ENCODE measurements at places on chromosomes 6 and 20.

- no peak for DNase-seq
Measured at GRCh38 chr20:55596431-55596830, 408.9 kb downstream of the CBLN4 start.

DNA sequence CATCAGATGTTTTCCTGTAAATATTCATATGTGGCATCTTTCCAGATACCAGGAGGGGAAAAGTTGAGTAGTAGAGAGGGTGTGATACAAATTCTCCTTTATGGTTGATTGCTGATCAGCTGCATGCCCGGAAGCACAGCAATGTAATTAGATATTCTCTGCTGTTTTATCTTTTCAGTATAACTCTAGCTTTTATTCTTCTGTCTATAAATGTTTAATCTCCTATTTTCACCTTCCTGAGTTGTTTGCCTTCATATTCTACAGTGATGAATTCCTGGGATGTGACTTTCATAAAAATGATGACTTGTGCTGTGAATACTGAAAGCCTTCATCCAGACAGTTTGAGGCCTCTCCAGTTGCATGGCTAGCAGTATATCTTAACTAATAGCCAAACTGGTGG lies 53.7 kb downstream of the SH3BGRL2 start:
- DNase-seq = no peak

DNA sequence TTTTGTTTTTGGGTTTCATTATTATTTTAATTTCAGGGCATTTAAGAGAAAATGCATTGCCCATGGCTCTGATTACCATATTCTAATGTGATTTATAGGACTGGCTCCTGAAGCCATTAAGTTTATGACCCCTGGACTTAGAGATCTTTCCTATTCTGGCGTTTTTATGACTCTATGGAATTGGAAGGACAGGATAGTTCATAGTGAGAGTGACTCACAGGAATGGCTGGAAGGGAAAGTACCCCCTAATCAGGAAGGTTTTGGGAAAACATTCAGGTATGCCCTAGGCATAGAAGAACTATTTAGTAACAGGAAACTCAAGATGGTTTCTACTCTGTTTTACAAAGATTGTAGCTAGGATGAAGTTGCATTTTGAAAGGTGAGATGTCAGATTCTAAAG lies 108.6 kb upstream of the SLC2A12 start:
- no peak for DNase-seq

DNA sequence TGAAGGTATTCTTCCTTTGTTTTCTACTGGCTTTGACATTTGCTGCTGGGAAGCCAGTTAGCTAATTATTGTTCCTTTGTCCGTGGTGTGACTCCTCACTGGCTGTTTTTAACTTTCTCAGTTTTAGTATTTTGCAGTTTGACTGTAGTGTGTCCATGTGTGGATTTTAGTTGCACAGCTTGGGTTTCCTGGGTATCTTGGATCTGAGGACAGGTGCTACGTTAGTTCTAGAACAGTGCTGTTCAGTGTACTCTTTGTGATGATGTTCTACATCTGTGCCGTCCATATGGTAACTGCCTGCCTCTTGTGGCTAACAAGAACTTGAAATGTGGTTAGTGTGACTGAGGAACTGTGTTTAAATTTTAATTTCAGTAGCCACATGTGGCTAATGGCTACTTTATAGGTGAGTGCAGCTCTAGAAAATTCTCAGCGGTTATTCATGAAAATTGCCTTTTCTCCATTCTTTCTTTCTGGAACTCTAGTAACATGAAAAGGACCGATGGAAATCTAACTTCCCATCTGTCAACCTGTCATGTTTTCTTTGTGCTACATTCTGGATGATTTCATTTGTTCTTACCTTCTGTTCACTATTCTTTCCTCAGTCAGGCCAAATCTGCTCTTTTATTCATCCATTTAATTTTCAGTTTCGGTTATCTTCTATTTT lies 7.4 kb downstream of the SNX9 start:
- peak; percentile 91 for DNase-seq

DNA sequence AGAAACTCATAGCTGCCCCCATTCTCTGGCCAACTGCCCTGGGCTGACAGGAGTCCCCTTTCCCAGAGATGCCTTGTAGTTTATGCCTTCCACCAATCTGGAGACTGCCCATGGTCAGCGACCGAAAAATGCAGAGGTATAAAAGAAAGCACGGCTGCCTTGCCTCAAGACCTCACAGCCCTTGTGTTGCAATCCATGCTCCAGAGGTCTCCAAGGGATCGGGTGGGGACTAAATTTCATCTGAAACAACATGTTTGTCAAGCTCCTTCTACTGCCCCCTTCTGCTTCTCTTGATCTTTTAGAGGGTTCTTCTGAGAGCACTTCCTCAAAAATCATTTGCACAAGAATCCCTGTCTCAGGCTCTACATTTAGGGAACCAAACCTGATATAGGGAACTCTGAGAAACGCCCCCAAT lies 128.8 kb downstream of the PLCB1 start:
- no peak for DNase-seq

DNA sequence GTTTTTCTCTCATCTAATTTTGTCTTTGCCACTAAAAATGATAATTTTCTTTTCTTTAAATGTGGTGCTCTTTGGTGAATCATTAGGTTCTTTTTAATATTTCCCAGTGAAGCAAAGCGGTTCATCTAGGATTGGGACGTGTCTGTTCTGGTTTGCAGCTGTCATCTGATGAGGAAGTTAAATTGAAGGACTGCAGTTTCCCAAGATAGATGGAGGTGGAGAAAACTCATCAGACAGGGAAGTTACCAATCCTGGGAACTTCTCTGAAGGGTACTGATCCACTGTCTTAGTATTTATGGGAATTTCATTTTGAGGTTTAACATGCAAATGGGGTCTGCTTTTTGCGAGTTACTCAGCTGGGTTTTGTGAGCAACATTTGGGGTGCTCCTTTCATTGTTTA lies 2.4 kb upstream of the AARS2 start:
- no peak for DNase-seq

DNA sequence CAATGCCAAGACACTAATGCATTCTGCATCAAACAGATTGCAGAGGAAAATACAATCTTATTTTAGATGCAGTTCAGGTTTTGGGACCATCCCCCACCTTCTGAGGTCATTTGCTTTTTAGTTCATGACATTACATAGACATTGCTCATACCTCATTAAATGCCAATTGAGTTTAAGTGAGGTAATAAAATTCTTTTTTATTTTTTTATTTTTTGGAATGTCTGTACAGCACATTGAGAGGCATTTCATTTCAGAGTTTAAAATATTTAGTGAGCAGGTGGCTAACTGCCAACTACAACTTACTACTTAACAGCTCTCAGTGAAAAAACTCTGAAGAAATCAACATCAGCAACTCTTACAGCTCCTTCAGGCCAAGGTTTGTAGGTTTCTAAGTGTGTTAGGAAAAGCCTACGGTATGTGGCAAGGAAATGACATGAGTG lies 482.2 kb upstream of the RNF217 start:
- DNase-seq = no peak

- no peak for DNase-seq
Measured at GRCh38 chr20:37697314-37697713, 3.5 kb downstream of the CTNNBL1 start.

DNA sequence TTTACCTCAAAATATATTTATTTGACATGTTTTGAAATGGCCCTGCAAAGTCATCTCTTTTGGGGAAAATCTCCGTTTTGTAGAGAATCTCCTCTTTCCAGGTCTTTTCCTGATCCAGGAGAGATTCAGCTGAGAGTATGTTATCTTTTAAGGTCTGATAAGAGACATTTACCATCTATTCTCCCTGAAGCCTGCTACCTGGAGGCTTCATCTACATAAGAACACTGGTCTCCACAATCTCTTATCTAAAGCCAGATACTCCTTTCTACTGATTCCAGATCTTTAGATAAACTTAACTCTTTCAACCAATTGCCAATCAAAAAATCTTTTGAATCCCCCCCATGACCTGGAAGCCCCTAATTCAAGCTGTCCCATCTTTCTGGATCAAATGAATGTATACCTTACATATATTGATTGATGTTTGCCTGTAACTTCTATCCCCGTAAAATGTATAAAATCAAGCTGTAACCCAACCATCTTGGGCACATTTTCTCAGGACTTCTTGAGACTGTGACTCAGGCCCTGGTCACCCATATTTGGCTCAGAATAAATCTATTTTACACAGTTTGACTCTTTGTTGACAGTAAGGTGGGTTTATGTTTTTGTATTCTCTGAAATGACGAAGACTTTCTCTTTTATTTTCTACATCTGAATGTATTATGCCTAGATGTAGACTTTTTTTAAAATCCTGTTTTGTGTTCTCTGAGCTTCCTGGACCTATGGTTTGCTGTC lies 95.5 kb downstream of the ECT2L start:
- DNase-seq = no peak

DNA sequence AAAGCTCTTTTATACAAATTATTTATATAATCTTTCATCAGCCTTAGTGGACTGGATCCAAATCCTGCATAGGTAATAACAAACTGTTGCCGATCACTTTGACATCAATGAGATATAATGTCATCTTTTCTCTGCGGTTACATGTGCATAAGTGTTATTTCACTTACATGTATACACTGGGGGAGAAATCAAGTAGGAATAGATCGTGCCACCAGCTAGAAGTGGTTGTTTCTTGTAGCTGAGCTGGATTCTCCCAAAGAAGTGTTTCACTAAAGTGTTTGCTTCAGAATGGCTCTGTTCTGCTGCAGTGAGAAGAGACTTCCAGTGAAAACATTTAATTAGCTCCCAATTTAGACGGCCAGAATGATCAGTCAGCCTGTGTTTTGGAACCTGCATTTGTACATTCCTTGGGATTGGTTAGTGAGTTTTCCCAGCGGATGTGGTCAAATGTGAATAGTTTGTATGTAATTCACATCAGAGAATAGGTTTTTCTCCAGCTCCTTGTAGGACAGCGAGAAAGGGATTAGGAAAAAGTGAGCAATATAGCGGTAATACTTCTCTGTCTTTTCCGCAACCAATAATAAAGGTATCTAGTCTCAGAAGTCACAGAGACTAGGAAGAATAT lies 163.1 kb upstream of the CCN2 start:
- no peak for DNase-seq

GRCh38 chr20:16898433-16898832 lies 150.3 kb downstream of the OTOR start:
- DNase-seq = no peak

DNA sequence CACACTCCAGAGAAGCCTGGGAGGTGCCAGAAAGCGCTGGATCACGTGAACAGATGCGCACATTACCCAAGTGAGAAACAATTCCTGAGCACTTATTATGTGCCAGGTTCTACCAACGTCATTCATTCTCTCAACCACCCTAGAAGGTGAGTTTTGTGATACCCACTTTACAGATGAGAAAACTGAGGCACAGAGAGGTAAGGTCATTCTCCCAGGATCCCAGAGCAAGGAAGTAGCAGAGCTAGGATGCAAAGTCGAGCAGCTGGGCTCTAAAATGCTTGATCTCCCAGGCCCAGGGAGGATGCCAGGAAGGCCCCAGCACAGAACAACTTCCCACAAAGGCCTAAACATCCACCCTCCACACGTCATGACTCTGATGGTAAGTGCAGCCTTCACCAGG lies 85.6 kb downstream of the PREX1 start:
- DNase-seq = no peak

GRCh38 chr20:36408219-36408618 lies 102.1 kb downstream of the DLGAP4 start:
- no peak for DNase-seq

- no peak for DNase-seq
Measured at GRCh38 chr6:39896701-39897100, 37.6 kb downstream of the MOCS1 start.

DNA sequence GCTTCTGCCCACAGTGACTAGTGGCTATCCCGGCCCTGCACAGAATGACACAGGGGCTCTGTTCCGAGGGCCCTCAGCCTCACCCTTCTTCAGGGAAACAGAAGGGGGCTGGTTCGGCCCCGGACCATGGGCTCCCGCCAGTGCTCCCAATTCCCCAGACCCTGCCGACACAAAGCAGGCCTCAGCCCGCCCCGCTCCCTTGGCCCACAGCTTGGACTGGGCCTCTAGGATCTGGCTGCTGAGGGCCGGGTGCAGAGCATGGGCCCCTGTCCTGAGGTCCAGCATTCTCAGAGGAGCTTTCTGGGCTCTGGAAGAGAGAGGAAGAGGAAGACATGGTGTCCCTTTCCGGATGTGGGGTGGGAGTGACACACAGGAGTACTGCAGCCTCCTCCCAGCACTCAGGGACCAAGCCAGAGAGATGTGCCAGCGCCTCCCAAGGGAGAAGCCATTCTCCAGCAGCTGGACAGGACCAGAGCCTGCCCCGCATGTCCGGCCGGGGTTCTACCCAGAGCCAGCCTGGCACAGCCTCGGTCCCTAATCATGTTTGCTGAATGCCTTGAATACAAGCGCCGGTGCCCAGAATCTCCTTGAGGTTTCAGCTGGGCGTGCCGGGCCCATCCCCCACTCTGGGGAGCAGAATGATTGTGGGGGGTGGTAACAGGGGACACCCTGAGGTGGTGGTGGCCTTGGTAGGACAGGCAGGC lies 23.9 kb downstream of the C20orf203 start:
- DNase-seq = no peak

GRCh38 chr6:156944412-156944811 lies 167.2 kb downstream of the ARID1B start:
- DNase-seq = no peak

DNA sequence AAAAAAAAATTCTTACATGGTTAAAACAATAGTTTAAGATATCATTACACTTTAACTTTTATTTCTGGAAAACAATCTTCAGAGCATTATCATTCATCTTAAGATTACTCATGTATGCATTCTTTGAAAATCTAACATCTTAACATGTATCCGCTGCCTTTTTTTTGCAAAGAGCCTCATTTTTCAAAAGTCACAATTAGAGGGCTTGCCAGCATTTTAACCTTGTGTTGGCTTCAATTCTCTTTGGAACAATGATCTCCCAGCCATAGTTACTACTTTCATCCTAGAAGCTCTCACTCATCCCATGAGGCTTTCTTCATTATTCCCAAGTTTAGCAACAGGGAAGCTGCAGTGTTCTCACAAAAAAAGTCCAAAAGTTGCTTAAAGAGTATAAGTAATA lies 330.8 kb downstream of the BCKDHB start:
- no peak for DNase-seq

DNA sequence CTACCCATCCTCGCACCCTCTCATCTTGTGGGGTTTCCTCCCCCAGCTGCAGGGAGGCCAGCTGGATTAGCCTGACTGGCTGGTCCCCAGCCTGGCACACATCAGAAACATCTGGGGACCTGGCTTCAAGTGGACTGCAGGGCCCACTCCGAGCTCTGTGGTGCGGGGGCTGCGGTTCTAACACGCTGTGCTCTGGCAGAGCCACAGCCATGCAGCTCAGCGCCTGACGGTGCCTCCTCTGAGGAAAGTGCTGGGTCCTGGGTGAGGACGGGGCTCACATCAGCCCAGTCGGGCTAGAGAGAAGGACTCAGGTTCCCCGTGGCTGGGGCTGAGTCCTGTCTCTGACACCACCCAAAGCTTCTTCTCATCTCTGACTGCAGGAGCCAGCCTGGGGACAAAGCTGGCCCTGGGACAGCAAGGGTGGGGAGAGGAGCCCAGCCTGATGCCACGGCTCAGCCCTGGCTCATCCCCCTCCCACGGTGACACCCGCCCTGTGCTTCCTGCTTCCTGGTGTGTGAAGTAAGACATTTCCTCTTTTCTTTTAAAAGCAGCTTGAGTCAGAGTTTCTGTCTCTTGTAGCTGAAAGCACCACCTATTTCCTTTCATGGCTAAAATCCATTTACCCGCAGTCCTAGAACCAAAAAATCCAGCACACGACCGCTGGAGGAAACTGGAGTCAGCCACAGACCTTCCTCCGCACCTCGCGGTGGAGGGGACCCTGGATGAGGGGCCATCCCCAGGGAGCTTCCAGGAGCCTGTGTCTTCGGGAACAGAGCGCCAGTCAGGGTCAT lies 127.4 kb upstream of the AFDN start:
- DNase-seq = no peak

GRCh38 chr6:17493286-17493685 lies 99.9 kb downstream of the CAP2 start:
- no peak for DNase-seq

- no peak for DNase-seq
Measured at GRCh38 chr6:41791305-41791704, 3.8 kb downstream of the TOMM6 start.
